HTR-8/SVneo (cell line): ENCODE measurements at places on chromosomes 6 and 20.

GRCh38 chr6:119442776-119443184 is 93.2 kb upstream of the MAN1A1 start:
- DNase-seq: no peak

DNA sequence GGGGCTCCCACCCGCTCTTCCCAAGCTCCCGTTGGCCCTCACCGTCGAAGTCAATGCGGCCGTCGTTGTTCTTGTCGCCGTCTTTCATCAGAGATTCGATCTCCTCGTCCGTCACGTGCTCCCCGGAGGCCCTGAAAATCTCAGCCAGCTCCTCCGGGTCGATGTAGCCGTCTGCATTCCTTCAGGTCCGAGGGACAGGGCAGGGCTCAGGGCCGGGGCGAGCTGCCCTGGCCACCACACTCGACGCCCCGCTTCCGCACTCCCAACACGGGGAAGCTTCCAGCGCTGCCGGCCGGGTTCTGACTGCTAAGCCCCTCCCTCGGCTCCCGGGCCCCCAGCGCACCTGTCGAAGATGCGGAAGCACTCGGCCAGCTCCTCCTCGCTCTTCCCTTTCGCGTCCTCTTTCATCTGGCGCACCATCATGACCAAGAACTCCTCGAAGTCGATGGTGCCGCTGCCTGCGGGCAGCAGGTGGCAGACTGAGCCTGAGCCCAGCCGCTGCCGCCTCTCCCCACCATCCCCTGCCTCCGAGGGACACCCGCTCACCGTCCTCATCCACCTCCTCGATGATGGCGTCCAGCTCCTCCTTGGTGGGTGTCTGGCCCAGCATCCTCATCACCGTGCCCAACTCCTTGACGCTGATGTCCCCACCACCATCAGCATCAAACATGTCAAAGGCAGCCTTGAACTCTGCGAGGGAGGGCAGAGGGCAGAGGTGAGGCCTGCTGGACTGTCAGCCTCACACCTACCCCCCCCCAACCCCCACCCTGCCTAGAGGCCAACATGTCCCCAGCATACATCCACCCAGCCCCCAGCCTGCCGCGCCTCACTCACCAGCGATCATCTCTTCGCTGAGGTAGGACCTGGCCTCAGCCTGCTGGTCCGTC is 2.9 kb downstream of the TNNC2 start:
- no peak for DNase-seq

- no peak for DNase-seq
Measured at GRCh38 chr6:130810307-130811030, 16.7 kb upstream of the SMLR1 start.

DNA sequence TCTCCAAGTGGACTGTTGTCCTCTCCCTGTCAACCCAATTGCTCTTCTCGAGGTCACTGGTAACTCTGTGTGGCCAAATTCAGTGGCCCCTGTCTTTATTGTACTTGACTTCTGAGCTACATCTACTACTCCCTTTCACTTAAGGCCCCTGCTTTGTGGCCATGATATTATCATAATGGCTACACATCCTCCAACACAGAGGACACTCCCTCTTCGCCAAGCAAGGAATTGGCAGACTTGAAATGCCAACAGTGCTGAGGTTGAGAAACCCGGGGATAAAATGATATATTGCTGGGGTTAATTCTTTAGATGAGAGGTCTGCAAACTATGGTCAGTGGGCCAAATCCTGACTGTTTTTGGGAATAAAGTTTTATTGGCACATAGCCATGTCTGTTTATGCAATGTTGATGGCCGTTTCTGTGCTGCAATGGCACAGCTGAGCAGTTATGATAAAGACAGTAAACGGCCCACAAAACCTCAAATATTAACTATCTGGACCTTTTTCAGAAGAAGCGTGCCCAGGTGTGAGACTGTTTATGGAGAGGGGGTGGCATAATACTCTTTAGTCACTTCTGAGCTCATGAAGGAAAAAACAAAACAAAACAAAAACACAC is 12.0 kb upstream of the MRPS10 start:
- DNase-seq: no peak

GRCh38 chr6:107633680-107634323 is 143.9 kb downstream of the SOBP start:
- no peak for DNase-seq

- DNase-seq: no peak
Measured at GRCh38 chr20:51667002-51667408, 101.2 kb downstream of the ATP9A start.

- DNase-seq: peak; percentile 77
Measured at GRCh38 chr20:36950414-36951197, 902 bp downstream of the SAMHD1 start.

DNA sequence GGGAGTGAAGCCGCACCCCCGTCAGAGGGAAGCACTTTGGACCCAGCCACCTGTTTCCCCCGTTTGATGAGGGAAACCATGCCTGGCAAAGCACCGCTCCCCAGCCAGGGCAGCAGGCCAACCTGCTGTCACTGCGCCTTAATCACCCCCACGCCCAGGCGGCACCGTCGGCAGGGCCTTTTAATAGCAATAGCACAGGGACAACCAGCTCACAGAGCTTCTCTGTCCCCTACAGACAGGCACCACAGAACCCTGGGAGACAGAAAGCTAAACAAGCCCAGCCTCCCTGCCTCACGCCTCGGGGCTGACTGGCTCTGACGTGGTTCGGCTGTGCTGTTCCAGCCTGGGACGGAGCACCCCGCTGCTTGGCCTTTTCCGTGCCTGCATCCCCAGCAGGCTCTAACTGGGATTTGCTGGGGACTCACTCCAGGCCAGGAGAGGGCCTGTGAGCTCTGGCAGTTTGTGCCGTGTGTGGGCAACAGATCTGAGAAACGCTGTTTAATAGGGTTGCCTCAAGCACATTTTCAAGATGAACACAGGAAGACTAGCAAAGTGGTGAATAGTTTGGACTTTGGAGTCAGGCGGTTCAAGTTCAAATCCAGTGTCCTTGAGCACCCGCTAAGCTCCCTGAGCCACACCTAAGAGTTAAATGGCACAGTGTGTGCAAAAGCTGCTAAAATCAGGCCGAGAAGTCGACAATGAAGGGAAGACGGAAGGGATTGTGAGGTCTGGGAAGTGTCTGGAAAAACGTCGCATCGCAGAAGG is 223.8 kb downstream of the NRN1 start:
- DNase-seq: no peak
